Neural progenitor cell (in vitro differentiated cells): ENCODE measurements at places on chromosomes 13 and 19. TPM values are rescaled to one million over a fixed set of nuclear protein-coding genes. Genes with fewer than 3 reads are reported as not detected.
A peak's percentile ranks its signal among the peaks of the same experiment; 100 is the strongest.

- H3K36me3 ChIP-seq = peaks cover 30% of the 10 kb centered on the region
- H3K27me3 ChIP-seq = no peaks in the 10 kb centered on the region
- H3K27ac ChIP-seq = peak overlapping the region; percentile 53
- DNase-seq = no peak
- H3K4me3 ChIP-seq = no peak overlapping the region
These were observed 20.6 kb upstream of the QTRT1 start for GRCh38 chr19:10680545-10681135.

DNA sequence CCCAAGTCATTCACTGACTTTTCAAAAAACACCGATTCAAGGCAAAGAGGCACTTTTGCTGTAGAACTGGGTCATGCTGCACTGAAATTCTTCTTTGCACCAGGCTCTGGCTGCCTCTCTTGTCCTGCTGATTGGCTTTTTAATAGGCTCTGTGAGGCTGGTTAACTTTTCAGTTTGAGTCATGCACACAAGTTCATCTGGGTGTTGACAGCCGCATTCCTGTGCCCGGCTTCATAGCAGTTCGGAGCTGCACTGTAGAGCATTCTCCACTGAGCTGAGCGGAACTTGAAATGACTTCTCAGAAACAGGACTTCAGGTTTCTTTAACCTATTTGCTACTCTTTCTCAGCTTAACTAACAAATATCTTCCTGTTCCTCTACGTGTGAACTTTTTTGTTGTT is 978.3 kb downstream of the UQCRFS1 start:
- no peak overlapping the region for H3K27ac ChIP-seq
- H3K36me3 ChIP-seq = no peaks in the 10 kb centered on the region
- no peak for DNase-seq
- no peaks in the 10 kb centered on the region for H3K27me3 ChIP-seq
- no peaks in the 10 kb centered on the region for H3K4me1 ChIP-seq

DNA sequence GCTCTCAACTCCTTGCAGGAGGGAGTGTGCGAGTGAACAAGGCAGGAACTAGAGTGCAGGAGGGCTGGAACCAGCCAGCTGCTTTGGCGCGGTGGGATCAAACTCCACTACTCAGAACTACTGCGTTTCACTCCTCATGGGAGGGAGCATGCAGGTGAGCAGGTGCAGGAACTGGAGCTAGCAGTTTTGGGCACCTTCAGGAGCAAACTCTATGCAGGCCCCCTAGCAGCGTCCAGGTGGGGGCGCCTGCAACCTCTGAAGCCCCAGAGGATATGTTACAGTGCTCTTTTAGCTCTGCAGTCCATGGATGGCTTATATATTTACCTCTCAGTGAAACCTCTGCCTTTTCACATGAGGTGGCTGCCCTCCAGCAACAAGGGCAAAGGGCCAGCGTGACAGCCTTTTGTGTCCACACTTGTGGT is 1303.4 kb downstream of the PCDH9 start:
- H3K27me3 ChIP-seq = no peaks in the 10 kb centered on the region
- H3K36me3 ChIP-seq = no peaks in the 10 kb centered on the region
- H3K4me1 ChIP-seq = no peaks in the 10 kb centered on the region
- DNase-seq = peak; percentile 60
- H3K4me3 ChIP-seq = no peak overlapping the region

Gene STOML3
- total RNA-seq = 0.21 and 0.28 TPM in 2 replicates

Gene RNF17
- total RNA-seq = not detected in 2 replicates

GRCh38 chr13:53285896-53286430 is 257.4 kb downstream of the OLFM4 start:
- H3K4me3 ChIP-seq = no peak overlapping the region
- H3K36me3 ChIP-seq = no peaks in the 10 kb centered on the region
- no peak for DNase-seq
- H3K4me1 ChIP-seq = no peaks in the 10 kb centered on the region
- no peak overlapping the region for H3K27ac ChIP-seq
- H3K27me3 ChIP-seq = peaks cover 3% of the 10 kb centered on the region

Gene SAE1
- 258 and 305 TPM in 2 replicates for total RNA-seq

Gene MISP
- total RNA-seq = not detected in 2 replicates

GRCh38 chr13:30422054-30422839 is at the start of gene UBE2L5:
TSS of gene UBE2L5 (plus strand) at chr13:30422493. CDS start at chr13:30427991, 5,498 bp downstream.
- H3K4me1 ChIP-seq = peaks cover 3% of the 10 kb centered on the region
- peaks cover 30% of the 10 kb centered on the region for H3K27me3 ChIP-seq
- H3K4me3 ChIP-seq = peak within 1 kb of the TSS; percentile 70
- DNase-seq = peak; percentile 92
- no peaks in the 10 kb centered on the region for H3K36me3 ChIP-seq

DNA sequence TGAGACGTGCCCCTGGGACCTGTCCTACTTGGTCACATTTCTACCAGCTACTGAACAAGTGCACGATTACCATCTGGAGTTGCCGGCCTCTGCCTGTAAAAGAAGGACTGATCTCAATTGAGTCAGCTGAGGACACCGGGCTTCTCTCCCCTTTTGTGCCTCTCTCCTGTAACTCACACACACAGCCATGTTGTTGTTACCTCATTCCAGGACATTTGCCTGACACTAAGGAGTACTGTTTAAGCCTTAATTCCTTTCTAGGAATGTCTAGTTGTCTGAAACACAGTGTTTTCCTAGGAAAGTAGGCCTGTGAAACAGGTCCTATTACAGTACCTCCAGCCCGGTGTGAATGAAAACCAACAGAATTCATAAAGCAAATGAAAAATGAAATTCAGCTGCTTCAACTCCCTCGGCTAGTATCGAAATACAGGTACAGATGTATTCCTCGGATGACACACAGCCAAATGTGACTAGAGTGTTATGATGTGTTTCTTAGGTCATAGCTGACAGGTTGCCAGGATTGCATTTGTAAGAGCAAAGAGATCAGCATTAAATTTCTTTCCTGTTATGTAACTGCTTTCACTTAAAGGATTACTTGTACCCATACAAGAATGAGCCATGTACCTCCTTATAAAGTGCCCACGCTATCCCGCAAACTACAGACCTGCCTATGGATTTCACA is 152.0 kb upstream of the IRS2 start:
- H3K4me1 ChIP-seq = peaks cover 9% of the 10 kb centered on the region
- no peak overlapping the region for H3K27ac ChIP-seq
- H3K36me3 ChIP-seq = no peaks in the 10 kb centered on the region
- H3K4me3 ChIP-seq = no peak overlapping the region
- no peaks in the 10 kb centered on the region for H3K27me3 ChIP-seq

Gene POLR1G
- total RNA-seq = 5.5 and 6.8 TPM in 2 replicates

GRCh38 chr13:30796631-30797601 is 61.6 kb downstream of the ALOX5AP start:
- no peaks in the 10 kb centered on the region for H3K27me3 ChIP-seq
- no peaks in the 10 kb centered on the region for H3K36me3 ChIP-seq
- H3K4me1 ChIP-seq = peaks cover 16% of the 10 kb centered on the region
- H3K4me3 ChIP-seq = no peak overlapping the region

Gene PCSK4
- 3.6 and 12.5 TPM in 2 replicates for total RNA-seq

GRCh38 chr13:82687884-82688283 is 1194.4 kb downstream of the SLITRK1 start:
- H3K4me1 ChIP-seq = no peaks in the 10 kb centered on the region
- H3K27ac ChIP-seq = no peak overlapping the region
- no peak overlapping the region for H3K4me3 ChIP-seq
- H3K27me3 ChIP-seq = no peaks in the 10 kb centered on the region
- no peak for DNase-seq

GRCh38 chr13:111043575-111043982 is 71.5 kb upstream of the ARHGEF7 start:
- no peaks in the 10 kb centered on the region for H3K36me3 ChIP-seq
- H3K4me1 ChIP-seq = no peaks in the 10 kb centered on the region
- DNase-seq = no peak
- no peak overlapping the region for H3K4me3 ChIP-seq

DNA sequence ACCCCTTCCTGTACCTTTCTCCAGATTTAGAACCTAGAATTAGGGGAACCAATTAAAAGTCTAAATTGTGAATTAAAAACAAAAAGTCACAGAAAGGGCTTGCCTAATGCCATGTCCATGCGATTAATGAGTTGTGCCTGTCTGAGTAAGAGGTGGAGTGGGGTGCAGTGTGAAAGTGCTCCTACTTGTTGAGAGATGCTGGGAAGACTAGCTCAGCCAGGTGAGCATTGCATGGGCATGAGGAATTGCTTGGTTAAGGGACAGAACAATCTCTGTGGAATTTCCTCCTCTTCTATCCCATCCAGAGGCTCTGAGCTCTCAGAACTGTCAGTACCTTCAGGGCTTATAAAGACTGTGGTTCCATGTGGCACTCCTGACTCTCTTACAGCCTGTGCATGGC is 159.0 kb upstream of the UBL3 start:
- H3K27me3 ChIP-seq = no peaks in the 10 kb centered on the region
- no peaks in the 10 kb centered on the region for H3K4me1 ChIP-seq
- H3K27ac ChIP-seq = no peak overlapping the region
- no peaks in the 10 kb centered on the region for H3K36me3 ChIP-seq

DNA sequence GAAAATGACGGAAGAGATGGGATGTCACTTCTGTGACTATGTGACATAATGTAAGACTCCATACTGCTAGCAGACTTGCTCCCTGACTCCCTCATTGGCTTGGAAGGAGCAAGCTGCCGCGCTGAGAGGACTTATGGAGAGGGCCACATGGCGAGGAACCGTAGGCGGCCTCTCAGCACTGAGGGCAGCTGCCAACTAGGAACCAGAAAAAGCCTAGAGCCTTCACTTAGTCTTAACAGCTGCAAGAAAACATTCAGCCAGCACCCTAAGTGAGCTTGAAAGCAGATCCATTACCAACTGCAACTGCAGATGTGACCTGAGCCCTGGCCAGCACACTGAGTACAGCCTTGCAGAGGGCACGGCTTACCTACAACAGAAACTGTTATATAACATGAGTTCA is 33.9 kb downstream of the USP12 start:
- no peak overlapping the region for H3K27ac ChIP-seq
- no peaks in the 10 kb centered on the region for H3K36me3 ChIP-seq
- DNase-seq = no peak
- H3K4me3 ChIP-seq = no peak overlapping the region
- no peaks in the 10 kb centered on the region for H3K4me1 ChIP-seq

Gene SPTBN4
- total RNA-seq = 2.5 and 8.4 TPM in 2 replicates

GRCh38 chr13:76512721-76513145 is 373.5 kb downstream of the KCTD12 start:
- DNase-seq = no peak
- H3K36me3 ChIP-seq = no peaks in the 10 kb centered on the region
- no peaks in the 10 kb centered on the region for H3K27me3 ChIP-seq
- H3K4me1 ChIP-seq = no peaks in the 10 kb centered on the region
- no peak overlapping the region for H3K27ac ChIP-seq

DNA sequence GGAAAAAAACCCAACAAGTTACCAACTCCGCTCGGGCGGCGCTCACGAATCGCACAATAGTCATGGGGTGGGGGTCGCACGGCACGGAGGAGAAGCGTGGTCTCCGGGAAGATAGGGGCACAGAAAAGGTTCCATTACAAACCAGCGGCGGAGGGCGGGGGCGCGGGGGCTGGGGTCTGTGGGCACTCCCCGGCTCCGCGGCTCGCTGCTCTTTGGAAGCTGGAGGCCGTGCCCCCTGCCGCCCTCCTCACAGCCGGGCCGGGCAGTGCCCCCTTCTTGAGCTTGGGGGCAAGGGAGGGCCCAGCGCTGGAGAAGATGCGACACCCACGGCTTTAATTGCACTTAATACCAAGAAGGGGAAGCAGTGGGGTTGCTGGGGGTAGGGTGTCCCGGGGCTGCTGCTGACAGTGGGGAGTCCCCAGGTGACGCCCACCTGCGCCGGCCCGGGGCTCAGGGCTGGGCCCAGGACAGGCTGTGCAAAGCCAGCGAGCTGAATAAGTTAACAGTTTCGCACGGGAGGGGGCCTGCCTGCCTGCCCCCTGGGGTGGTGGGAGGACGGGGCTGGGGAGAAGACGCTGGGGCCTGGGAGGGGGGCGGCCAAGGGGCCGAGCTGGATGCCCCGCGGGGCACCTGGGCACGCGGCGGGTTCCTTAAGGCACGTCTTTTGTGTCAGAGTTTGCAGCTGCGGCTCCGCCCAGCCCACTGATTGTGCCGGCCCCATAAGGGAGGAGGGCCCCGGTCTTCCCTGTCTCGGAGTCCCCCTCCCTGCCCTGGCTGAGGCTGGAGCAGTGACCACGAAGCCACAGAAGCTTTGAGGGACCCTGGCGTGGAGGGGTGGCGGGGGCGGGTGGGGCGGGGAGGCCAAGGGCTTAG is 9.8 kb downstream of the DCAF15 start:
- no peak overlapping the region for H3K27ac ChIP-seq
- H3K27me3 ChIP-seq = peaks cover 16% of the 10 kb centered on the region
- peak overlapping the region; percentile 7 for H3K4me3 ChIP-seq
- H3K36me3 ChIP-seq = no peaks in the 10 kb centered on the region
- peaks cover 12% of the 10 kb centered on the region for H3K4me1 ChIP-seq

DNA sequence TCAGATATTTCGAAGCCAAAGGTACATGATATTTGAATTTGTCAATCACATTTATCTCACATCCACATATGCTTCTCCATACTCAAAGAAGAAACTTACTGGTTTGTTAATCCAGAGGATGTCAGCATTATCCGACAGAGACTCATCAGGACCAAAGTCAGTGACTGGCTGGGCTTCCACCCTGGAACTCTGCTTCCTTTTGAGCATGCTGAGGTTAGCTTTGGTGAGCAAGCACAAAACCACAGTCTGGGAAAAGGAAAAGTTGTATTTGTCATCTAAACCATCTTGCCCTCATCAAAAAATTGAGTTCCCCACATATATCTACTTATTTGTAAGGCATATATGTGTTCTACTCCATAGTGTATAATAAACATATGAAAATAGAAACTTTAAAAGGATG is 17.4 kb downstream of the NALCN start:
- H3K27ac ChIP-seq = no peak overlapping the region
- no peaks in the 10 kb centered on the region for H3K36me3 ChIP-seq
- H3K4me3 ChIP-seq = no peak overlapping the region
- DNase-seq = no peak
- no peaks in the 10 kb centered on the region for H3K27me3 ChIP-seq

Gene SMAD9
- total RNA-seq = 1.2 and 1.6 TPM in 2 replicates

DNA sequence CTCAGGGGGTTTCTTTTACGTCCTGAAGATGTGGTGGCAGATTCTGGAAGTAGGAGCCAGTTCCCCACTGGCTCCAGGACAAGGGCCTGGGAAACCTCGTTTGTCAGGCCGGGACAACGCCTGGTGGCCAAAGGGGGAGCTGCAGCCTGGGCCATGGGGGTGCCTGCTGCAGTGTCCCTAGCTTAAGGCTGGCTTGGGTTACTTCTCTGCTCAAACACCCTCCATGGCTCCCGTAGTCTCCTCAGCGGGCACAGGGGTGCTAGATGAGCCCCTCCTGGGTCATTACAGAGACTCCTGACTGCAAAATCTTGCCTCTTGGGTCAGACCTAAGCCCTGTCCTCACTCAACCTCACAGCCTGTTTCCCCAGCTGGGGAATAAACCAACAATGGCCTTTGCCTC is 14.7 kb downstream of the CILP2 start:
- DNase-seq = peak; percentile 65
- H3K4me3 ChIP-seq = no peak overlapping the region
- no peaks in the 10 kb centered on the region for H3K36me3 ChIP-seq
- no peak overlapping the region for H3K27ac ChIP-seq

GRCh38 chr19:3196933-3197205 is 11.1 kb downstream of the NCLN start:
- H3K27me3 ChIP-seq = no peaks in the 10 kb centered on the region
- H3K4me3 ChIP-seq = no peak overlapping the region
- no peak overlapping the region for H3K27ac ChIP-seq
- H3K4me1 ChIP-seq = no peaks in the 10 kb centered on the region

Gene GAS6
- 12.8 and 31.7 TPM in 2 replicates for total RNA-seq
